ENCODE measurements at places on chromosomes 6 and 20. TPM values are rescaled to one million over a fixed set of nuclear protein-coding genes. Genes with fewer than 3 reads are reported as not detected.

GRCh38 chr6:7241709-7242645 lies 71.0 kb downstream of the SSR1 start:
- H3K27ac ChIP-seq, result peak overlapping the region; percentile 74
- H3K4me1 ChIP-seq, result peaks cover 42% of the 10 kb centered on the region
- no peak overlapping the region for H3K4me3 ChIP-seq
- H3K27me3 ChIP-seq, result no peaks in the 10 kb centered on the region
- peak; percentile 32 for DNase-seq

- no peak overlapping the region for H3K4me3 ChIP-seq
- no peaks in the 10 kb centered on the region for H3K27me3 ChIP-seq
- no peak overlapping the region for H3K27ac ChIP-seq
- no peaks in the 10 kb centered on the region for H3K36me3 ChIP-seq
- peaks cover 22% of the 10 kb centered on the region for H3K4me1 ChIP-seq
These were observed 27.2 kb downstream of the ACSS1 start for GRCh38 chr20:25030649-25031207.

DNA sequence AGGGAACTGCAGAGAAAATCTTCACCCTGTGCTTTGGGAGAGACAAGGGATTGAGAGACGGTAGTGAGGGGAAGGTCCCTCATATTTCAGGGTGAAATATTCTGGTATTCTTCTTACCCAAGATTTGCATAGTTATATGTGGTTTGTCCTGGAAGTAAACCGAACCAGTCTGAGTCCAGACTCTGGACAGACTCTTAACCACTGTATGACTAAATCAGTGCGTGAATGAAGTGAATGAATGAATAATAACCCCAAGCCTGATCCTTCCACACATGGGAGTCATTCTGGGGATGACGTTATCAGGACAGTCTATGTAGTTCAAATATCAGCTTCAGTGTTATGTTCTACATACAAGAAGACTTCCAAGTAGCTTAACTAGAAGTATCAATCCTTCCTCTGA lies 690.7 kb downstream of the KIF16B start:
- H3K27me3 ChIP-seq, result no peaks in the 10 kb centered on the region
- no peak overlapping the region for H3K4me3 ChIP-seq
- no peaks in the 10 kb centered on the region for H3K36me3 ChIP-seq
- no peak overlapping the region for H3K27ac ChIP-seq
- DNase-seq, result no peak

DNA sequence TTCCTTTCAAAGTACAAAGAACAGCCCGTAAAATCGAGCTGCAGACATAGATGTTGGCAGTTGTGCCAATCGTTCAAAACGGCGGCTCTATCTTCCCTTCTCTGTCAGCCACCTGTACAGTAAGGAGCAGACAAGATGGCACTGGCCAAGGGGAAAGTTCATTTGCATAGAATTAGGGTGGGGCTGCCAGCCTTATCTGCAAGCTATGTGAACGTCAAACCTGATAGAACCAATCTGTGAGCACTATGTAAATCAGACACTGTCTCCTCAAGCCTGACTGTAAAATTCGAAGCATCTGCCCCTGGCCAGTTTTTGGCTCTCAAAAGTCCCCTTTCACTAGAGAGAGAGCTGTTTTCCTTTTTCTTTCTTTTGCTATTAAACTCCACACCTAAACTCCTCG lies 374.5 kb downstream of the EPM2A start:
- no peak for DNase-seq
- no peaks in the 10 kb centered on the region for H3K36me3 ChIP-seq
- no peak overlapping the region for H3K4me3 ChIP-seq
- H3K27me3 ChIP-seq, result no peaks in the 10 kb centered on the region

Gene IRAK1BP1
- total RNA-seq, result 6.2 TPM
